Karpas-422 (cell line): ENCODE measurements at places on chromosomes 7 and 10.

DNA sequence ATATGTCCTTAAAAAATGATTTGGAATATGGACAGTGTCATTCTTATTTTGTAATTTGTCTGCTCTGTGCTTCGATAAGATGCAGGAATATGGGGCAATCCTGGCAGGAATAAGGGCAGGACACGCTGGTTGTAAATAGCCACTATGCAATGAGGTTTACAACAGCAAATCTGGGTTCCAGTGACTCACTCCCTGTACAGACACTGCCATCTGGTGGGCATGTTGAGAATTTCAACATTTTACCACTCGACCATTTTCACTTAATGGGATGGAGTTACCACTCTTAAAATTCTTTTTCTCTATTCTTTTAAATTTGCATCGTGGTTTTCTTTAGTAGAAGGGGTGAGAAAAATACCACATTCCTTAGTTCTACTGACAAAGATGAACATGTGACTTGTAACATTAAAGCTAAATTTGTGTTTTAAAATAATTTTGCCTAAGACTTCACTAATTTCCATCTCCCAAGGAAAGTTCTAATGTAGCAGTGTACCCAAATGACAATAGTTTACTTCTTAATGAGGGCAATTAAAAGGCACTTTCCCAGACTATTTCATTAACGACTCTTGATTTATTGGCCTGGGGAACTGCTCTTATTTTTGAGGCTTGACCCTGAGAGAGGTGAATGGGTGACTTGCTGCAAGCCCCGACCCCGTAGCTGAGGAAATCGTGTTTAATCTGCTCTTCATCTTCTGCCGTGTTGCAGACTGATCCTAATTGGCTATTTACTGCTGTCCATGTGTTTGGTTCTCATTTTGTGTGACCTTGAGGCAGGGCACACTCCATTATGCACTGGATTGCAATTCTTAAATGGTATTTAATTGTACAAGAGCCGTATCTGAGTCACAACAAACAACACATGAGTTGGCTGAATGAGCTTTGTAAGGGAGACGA is 173.6 kb upstream of the IMMP2L start:
- peak; percentile 87 for DNase-seq

GRCh38 chr10:921471-922414 is 9.8 kb downstream of the LARP4B start:
- DNase-seq = no peak

DNA sequence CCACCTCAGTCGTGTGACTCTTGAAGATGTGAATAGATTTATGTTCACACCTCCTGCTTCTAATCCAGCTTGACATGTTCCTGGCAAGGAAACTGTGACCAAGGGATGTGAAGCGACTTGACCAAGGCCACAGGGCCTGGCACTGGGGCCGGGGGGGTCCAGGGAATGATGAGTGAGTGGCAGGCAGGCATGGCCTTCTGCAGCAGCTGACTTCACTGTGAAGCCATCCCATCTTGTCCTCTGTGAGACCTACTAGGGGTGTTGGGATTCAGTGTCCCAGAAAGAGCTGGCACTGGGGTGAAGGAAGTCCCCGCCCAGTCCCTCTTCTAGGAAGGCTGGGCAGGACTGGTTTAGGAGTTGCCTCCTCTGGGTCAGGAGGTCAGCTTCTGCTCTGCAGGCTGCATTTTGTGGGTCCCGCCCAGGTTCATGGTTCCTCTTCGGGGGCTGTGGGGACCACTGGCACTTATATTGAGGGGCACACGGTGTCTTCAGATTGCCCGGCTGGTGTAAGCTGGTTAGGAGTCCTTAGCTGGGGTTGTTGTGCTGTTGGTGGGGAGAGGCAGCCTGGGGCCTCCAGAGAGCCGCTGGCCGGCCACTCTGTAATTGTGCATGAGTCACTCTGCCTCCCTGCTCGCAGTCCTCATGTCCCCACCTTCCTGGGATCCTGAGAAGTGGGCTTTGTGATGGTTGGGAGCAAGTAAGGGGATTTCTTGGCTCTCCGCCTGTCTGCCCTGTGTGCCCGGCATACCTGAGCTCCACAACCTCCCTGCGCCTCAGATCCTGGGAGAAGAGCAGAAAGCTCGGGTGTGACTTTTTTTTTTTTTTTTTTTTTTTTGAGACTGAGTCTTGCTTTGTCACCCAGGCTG is 11.0 kb downstream of the ZMIZ1 start:
- DNase-seq = no peak

GRCh38 chr10:43461950-43462349 is 25.0 kb downstream of the ZNF487 start:
- DNase-seq = peak; percentile 93

GRCh38 chr7:974172-974571 is 1.2 kb downstream of the COX19 start:
- DNase-seq = no peak

GRCh38 chr10:117933036-117933435 is 113.7 kb downstream of the RAB11FIP2 start:
- no peak for DNase-seq

- DNase-seq = no peak
Observed at GRCh38 chr7:5420067-5420880, 3.4 kb downstream of the TNRC18 start.

GRCh38 chr7:71937840-71938371 is 474.2 kb downstream of the CALN1 start:
- DNase-seq = no peak

GRCh38 chr10:13349463-13350274 is 1.6 kb upstream of the SEPHS1 start:
- no peak for DNase-seq

- peak; percentile 49 for DNase-seq
Observed at GRCh38 chr10:95655571-95656290, 780 bp downstream of the ALDH18A1 start.

DNA sequence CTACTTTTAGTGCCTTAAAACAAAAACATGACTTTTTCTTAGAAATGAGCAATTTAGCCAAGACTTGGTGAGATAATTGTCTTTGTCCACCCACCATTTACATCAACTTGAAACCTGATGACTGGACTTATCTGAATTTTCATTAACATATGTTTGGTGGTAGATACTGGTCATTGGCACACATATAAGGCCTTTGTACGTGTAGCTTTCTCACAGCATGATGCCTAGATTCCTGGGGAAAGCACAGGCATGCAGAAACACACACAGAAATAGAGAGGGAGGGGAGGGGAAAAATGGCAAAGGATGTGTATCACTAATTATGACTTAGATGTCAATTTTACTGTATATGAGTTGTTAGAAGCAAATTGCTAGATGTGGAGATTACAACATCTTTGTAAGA is 488.4 kb downstream of the NXPH1 start:
- DNase-seq = no peak

DNA sequence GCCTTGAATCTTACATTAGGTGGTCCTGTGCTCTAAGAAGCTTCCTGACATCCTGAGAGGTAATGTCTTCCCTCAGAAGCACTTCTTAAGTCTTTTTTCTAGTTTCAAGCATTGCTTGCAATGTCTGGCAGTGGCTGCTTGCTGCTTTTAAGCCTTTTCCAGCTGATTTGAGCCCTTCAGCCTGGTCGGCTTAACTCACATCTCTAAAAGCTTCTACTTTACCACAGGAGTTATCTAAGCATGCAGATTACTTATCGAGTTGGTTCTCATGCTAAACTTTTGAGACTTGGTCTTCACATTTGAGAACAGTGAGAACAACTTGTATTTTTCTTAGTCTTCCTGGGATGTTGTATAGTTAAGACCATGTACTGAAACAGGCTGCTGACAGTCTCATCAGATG is 3.9 kb downstream of the LRMDA start:
- DNase-seq = no peak

DNA sequence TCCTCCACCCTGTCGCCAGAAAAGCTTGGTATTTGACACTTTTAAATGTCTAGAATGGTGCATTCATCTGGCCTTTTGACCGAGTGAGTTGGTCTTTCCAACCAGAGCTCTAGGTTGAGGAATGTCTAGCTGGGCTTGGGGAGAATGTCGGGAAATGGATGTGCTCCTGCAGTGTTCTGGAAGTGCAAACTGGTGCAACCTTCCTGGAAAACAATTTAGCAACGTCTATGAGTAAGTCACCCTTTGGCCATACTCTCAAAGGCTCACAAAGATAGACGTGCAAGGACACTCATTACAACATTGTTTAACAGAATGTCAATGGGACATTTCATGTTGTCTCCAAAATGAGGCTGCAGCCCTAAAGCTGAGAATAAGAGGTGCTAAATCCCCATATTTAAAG is 12.2 kb upstream of the NMT2 start:
- DNase-seq = no peak

- DNase-seq = no peak
Observed at GRCh38 chr10:22453948-22454591, 108.8 kb downstream of the SPAG6 start.

DNA sequence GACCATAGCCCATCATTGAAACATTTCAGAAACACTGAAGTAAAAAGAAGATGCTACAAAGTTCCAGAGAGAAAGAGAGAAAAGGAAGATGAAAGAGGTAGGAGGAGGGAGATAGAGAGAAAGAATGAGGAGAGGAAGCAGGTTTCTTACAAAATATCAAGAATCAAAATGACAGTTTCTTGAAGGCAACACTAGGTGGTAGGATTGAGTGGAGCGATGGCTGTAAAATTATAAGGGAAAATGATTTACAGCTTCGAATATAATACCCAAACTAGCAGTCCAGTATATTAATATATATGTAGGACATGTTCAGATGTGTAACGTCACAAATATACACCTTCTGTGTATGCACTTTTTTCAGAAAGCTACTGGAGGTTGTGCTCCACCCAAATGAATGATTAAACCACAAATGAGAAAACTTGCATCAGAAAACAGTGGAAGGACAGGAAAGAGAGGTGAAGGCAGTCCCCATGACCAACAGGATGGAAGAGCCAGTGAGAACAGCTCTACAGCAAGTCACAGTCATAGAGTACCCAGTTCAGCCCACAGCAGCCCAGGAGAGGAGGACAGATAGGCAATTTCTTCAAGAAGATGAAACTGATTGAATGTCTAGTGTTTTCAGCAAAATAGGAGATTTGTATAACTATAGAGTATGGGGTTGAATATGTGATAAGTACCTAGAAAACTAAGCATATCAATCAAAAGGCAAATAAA is 151.5 kb upstream of the TARP start:
- DNase-seq = no peak

GRCh38 chr7:37467002-37467401 is 18.3 kb upstream of the ELMO1 start:
- no peak for DNase-seq

- DNase-seq = no peak
Observed at GRCh38 chr7:31805209-31805818, 118.3 kb downstream of the PPP1R17 start.

DNA sequence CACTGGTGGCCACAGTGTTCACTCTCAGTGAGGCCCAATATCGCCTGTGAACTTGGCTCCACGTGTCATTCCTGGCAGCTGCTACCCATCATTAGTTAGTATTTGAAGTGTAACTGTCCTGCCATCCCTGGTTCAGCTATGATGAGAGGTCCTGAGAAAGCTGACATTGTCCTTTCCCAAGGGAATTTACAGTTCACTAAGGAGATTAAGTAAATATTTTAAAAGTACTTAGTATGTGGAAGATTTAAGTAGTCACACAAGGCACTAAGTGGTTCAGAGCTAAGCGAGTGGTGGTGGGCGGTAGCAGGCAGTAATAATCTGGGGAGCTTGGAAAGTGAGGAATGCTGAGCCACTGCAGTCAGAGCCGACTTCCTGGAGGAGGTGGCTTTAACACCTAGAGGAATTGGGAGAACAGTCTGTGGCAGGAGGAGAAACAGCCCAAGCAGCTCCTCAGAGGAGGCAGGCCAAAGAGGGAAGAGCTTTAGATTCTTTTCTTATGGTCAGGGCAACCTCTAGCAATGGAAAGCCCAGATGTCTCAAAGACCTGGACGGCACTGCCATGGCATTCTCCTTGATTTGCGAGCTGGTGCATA is 519.7 kb downstream of the LRMDA start:
- no peak for DNase-seq

- no peak for DNase-seq
Observed at GRCh38 chr7:70178787-70179186, 580.5 kb downstream of the AUTS2 start.

DNA sequence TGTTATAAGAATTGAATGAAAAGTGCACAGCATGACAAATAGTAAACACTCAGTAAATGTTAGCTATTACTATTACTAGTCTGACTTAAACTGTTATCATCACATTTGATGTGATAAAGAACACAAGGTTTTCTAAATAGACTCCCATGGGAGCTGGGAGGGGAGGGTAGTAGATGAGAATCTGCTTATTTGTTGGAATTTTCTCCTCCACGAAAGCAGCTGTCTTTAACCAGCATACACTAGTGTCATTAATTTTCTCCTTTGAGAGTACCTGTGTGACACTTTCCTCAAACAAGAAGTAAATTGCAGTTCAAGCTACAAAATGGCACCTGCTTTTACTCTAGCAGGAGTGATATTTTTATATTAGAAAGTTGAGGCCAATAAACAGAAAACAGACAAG is 200.1 kb downstream of the SKAP2 start:
- DNase-seq = peak; percentile 4

DNA sequence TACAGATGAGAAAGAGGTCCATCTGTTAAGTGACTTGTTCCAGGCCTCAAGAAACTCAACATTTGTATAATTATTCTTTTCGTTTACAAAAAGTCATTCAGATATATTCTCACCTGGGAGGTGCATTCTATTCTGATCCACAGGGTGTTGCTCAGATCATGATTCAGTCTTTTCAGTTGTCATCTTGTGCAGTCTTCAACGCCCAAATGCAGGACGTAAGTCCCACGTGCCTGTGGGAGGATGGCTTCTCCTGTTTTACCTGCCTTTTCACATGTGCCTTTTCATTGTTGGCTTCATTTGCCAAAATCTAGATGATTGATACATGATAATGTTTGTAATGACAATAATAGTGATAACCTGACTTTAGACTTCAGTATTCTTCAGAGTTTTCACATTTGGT is 46.5 kb downstream of the SLK start:
- no peak for DNase-seq

DNA sequence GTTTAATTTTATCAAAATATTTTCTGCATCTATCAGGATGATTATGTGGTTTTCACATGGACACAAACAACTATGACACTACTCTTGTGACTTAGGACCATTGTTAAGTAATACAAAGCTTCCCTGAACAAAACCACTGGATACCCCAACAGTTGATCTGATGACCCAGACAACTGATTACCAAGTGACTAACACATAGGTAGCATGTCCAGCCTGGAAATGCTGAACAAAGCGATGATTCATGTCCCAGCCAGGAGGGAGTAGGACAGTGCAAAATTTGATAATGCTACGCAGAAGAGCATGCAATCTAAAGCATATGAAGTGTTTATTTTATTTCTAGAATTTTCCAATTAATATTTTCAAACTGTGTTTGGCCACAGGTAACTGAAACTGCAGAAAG is 8.9 kb upstream of the PNLIP start:
- DNase-seq = no peak

GRCh38 chr10:58851606-58852005 is 324.8 kb upstream of the PHYHIPL start:
- no peak for DNase-seq
